ENCODE measurements at places on chromosomes 5 and 9.

DNA sequence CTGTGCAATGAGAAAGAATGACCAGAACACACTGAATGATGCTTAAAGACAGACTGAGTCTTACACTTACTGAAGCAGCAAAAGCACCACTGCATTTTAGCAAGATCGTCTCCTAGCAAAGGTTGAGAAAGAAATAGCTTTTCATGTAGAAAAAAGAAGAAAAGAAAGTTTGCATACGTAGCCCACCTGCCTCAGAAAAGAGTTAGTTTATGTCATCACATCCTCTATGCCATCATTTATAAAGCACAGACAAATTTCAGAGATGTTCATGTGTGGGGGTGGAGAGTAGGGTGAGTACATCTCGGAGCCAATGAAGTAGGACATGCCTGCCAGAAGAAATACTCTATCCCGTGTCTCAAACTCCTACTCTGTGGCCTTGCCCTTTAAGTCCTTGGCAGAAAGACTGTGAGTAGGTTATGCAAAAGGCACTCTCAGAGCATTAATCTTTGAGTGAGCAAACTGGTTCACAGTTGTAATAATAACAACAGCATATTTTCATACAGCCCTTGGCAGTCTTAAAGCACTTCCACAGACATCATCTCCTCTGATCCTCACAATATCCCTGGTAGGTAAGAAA is 22.4 kb downstream of the NRG2 start:
- no peak for DNase-seq

DNA sequence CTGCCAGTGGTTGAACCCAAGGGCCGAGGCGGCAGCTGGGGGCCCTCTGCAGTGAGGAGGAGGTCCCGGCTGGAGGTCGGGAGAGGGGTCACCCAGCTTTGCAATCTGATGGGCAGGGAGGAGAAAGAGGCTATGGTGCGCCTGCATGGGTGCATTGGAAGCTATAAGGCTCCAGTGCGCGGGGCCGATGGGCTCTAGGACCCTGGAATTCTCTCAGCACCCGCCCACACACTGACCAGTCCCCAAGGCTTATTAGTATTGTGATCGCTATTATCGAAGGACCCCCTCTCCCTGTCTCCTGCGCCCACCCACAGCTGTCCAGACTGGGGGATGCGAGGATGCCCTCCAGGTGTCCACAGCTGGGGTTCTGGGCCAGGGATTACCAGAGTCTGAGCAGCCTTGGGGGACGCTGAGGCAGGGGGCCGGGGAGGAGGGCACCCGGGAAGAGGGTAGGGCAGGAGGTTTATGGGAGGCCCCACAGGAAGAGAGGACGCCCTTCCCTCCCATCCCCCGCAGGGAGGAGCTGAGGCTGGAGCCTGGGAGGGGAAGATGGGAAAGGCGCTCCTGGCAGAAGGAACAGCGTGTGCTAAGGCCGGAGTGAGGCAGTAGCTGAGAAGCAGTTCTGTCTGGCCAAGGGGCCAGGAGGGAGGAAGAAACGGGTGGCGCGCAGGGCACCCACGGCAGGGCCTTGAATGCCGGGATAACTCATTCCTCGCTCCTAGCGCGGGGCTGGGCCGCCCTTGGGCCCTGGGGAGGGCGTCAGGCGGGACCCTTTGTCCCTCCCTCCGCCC is 24.2 kb downstream of the C9orf50 start:
- DNase-seq = peak; percentile 90

- DNase-seq = no peak
These were observed 11.1 kb downstream of the UNC13B start for GRCh38 chr9:35172878-35173277.

DNA sequence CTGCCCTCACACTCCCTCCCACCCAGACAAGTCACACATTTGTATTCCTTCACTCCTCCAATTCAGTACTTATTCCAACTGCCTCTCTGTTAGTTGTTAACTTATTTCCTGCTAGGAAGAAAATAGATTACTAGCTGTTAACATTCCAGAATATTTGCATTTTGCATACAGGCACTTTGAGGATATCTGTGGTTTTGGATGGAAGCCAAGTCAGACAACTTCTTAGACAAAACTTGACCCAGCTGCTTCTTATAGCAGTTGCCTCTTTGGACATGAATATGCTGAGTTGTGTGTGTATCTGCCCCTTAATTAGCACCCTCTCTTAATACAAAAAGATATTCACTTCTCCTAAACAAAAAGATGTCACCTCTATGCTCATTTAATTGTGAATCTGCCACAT is 1280.6 kb upstream of the ACO1 start:
- DNase-seq = no peak

- no peak for DNase-seq
These were observed 543.2 kb upstream of the CDH6 start for GRCh38 chr5:30650311-30650710.

DNA sequence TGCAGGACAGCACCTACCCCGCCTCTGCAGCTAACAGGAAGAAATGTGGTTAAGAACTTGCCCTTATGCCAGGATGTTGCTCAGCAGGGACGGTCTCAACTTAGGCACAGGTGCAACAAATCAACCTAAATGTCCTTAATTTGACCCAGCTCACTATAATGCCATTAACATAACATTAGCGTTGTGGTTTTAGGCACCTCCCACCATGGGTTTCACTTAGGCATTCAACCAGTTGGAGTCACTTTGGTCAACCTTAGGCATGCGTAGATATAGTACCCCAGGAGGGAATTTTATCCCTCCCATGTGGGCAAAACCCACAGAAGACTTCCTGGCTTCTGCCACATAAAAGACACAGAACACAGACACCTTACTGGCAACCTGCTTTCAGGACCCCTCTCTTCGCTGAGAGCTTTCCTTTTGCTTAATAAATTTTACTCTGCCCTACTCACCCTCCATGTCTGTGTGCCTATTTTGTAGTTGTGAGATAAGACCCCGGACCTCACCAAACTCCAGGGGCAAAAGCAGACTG is 8.7 kb upstream of the ERAP1 start:
- DNase-seq = no peak

DNA sequence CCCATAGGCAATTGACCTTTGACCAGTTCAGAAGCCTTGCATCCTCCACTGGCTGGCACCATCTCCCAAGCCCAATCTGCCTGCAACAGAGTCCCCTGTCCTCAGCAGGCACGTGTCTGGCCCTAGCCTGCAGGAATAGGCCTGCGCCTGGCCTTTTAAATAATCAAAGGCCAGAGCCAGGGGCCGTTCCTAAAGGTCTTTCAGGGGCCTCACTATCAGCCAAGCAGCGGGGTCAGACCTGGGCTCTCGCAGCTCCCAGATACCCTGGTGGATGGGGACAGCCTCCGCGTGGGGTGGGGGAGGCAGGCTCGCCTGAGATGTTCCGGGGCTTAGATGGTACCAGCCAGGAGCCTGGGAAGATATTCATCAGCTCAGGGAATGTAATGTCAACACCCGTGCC is 32.6 kb downstream of the SLC6A3 start:
- DNase-seq = no peak

DNA sequence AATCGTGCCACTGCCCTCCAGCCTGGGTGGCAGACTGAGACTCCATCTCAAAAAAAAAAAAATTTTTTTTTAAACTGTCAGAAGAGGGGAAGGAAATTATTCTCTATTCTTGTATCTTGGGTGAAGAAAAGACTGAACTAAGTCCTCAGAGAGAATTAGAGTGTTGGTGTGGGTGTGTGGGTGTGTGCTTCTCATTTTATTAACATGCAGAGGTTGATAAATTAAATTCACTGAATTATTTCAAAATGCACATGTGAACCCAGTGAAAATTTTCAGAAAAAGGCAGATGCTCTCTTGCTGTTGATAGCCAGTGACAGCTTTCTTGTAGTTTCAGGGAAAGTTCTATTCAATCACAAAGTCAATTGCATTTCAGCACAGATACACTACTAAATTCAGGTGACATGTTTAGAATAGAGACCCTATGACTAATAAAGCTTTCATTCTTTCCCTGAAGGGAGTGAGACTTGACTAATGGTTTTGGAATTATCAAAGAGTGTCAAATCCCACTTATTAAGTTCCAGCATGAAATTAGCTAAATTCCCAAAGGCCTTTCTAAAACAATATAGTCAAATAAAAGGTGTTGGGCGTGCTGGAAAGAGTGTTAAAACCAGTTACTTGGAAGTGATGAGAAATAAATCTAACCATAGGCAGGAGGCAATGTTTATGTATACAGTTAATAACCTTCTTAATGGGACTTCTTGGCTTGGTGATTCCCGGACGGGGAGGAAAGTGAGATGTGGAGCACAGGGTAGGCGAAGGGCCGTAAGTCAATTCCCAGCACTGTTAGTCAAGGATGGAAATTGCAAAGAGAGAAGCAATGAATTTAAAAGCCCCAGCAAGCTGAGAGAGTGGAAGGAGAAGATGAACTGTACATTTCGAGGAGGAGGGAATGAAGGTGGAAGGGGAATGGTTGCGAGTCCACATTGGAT is 103.2 kb upstream of the SPATA31D4 start:
- DNase-seq = no peak

Measured in cerebellar cortex (tissue), 1 donor.